Endothelial cell of umbilical vein (primary cell): ENCODE measurements at places on chromosomes 1 and 21. TPM values are rescaled to one million over a fixed set of nuclear protein-coding genes. Genes with fewer than 3 reads are reported as not detected.

GRCh38 chr1:116971258-116971860 is 30.2 kb upstream of the CD101 start:
- no peaks in the 10 kb centered on the region for H3K4me1 ChIP-seq
- DNase-seq, result no peak
- no peak overlapping the region for H3K4me3 ChIP-seq
- no peak overlapping the region for H3K27ac ChIP-seq
- no peaks in the 10 kb centered on the region for H3K36me3 ChIP-seq

DNA sequence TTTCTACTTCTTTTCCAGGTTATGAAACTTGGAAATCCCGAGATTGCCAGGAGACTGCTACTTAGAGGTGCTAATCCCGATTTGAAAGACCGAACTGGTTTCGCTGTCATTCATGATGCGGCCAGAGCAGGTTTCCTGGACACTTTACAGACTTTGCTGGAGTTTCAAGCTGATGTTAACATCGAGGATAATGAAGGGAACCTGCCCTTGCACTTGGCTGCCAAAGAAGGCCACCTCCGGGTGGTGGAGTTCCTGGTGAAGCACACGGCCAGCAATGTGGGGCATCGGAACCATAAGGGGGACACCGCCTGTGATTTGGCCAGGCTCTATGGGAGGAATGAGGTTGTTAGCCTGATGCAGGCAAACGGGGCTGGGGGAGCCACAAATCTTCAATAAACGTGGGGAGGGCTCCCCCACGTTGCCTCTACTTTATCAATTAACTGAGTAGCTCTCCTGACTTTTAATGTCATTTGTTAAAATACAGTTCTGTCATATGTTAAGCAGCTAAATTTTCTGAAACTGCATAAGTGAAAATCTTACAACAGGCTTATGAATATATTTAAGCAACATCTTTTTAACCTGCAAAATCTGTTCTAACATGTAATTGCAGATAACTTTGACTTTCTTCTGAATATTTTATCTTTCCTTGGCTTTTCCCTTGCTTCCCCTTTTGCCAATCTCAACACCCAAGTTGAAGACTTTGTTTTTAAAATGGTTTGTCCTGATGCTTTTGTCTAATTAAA is 4.0 kb downstream of the CDKN2C start:
- H3K4me3 ChIP-seq, result no peak overlapping the region
- no peaks in the 10 kb centered on the region for H3K27me3 ChIP-seq
- DNase-seq, result no peak
- peaks cover 33% of the 10 kb centered on the region for H3K4me1 ChIP-seq

Gene PRRX1
- total RNA-seq, result not detected in 2 replicates

DNA sequence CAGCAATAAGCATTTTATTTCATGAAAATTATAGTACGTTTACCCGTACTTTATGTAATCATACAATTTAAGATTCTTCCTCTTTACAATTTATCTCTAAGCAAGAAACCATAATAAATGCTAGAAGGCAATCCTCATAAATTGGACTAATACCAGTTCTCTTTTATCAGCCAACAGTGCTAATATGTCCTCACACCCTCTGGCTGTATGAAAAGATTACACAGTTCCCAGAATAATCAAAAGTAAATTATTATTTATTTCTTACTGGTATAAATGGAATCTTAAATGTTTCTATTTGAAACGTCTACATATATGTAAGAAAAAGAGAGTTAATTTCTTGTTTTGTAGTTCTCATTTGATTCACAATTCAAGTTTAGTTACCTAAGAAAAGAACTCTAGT is 3.1 kb upstream of the CDKN2C start:
- no peak overlapping the region for H3K27ac ChIP-seq
- no peak overlapping the region for H3K4me3 ChIP-seq
- H3K4me1 ChIP-seq, result peaks cover 20% of the 10 kb centered on the region
- H3K36me3 ChIP-seq, result no peaks in the 10 kb centered on the region

- H3K4me1 ChIP-seq, result no peaks in the 10 kb centered on the region
- no peaks in the 10 kb centered on the region for H3K27me3 ChIP-seq
- H3K36me3 ChIP-seq, result no peaks in the 10 kb centered on the region
Measured at GRCh38 chr1:119554183-119554582, 47.2 kb downstream of the HSD3B1 start.

Gene NOL9
- 39.7 and 42.9 TPM in 2 replicates for total RNA-seq
